ENCODE measurements at places on chromosomes 2 and 18. TPM values are rescaled to one million over a fixed set of nuclear protein-coding genes. Genes with fewer than 3 reads are reported as not detected.

The UGT1A9 gene
- not detected for total RNA-seq

The HNRNPLL gene
- total RNA-seq, result 45.2 TPM

The EVX2 gene
- total RNA-seq, result not detected

The RAB17 gene
- total RNA-seq, result 0.68 TPM

The CYP26B1 gene
- total RNA-seq, result 4.9 TPM

The CPLX4 gene
- total RNA-seq, result not detected

The LCT gene
- not detected for total RNA-seq

DNA sequence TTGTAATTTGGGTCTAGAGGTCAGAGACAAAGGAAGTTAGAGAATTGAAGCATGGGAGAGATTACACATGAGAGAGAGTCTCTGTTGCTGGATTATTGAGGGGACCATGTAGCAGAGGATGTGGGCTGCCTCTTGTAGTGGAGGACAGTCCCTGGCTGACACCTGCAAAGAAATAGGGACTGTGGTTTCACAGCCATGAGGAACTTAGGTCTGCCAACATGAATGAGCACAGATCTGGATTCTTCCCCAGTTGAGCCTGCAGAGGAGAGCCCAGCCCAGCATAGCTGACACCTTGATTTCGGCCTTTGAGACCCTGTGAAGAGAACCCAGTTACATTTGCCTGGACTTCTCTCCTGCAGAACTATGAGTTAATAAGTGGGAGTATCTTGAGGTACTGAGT lies 179.5 kb upstream of the TWIST2 start:
- H3K27ac ChIP-seq, result no peak overlapping the region
- H3K4me1 ChIP-seq, result no peaks in the 10 kb centered on the region
- no peak for DNase-seq
- H3K27me3 ChIP-seq, result peaks cover 26% of the 10 kb centered on the region
- H3K4me3 ChIP-seq, result no peak overlapping the region

GRCh38 chr18:45412577-45412976 lies 202.7 kb upstream of the SLC14A2 start:
- H3K4me1 ChIP-seq, result no peaks in the 10 kb centered on the region
- DNase-seq, result no peak

DNA sequence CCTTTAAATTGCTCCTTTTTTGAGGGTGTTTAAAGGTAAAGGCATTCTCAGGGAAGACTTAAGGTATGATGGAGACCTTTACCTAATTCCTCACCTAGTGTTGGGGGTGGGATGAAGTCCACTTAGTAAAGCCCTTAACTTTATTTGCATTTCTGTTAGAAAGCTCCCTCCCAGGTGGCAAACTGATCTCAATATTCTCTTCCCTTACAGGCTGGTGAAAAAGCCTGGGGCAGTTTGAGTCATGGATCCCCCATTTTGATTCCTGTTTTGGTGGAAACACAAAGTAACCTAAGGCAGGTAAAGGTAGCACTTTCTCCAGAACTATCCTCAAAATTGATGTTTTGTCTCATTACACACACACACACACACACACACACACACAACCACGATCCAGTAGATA lies 33.8 kb upstream of the HNRNPA3 start:
- no peak overlapping the region for H3K4me3 ChIP-seq
- no peaks in the 10 kb centered on the region for H3K36me3 ChIP-seq
- no peaks in the 10 kb centered on the region for H3K27me3 ChIP-seq
- no peak for DNase-seq
- peaks cover 7% of the 10 kb centered on the region for H3K4me1 ChIP-seq

DNA sequence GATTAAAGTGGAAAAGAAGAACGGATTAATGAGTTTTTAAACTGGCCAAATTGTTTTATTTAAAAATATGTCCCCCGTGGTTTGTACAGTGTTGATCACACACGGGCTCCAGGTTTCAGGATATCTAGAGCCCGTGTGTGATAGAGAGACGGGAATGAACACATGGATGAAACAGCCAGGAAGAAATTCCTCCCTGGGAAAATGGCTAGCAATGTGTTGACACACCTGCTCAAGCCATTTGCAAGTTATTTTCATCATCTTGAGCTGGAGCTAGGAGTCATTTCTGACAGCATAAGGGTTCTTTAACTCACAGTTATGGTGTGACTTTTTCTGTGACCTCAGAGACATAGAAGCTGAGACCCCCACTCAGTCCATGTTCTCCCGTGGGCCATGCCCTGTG lies 81.6 kb downstream of the LRRFIP1 start:
- no peak overlapping the region for H3K4me3 ChIP-seq
- no peak for DNase-seq
- peaks cover 6% of the 10 kb centered on the region for H3K36me3 ChIP-seq
- H3K4me1 ChIP-seq, result peaks cover 30% of the 10 kb centered on the region
- no peaks in the 10 kb centered on the region for H3K27me3 ChIP-seq
- H3K27ac ChIP-seq, result peak overlapping the region; percentile 4

GRCh38 chr2:224944707-224945547 lies 97.3 kb downstream of the DOCK10 start:
- H3K4me1 ChIP-seq, result peaks cover 57% of the 10 kb centered on the region
- no peak overlapping the region for H3K27ac ChIP-seq
- H3K4me3 ChIP-seq, result no peak overlapping the region
- H3K27me3 ChIP-seq, result no peaks in the 10 kb centered on the region

- H3K27me3 ChIP-seq, result no peaks in the 10 kb centered on the region
- H3K4me1 ChIP-seq, result peaks cover 14% of the 10 kb centered on the region
- DNase-seq, result no peak
These were observed 225.7 kb upstream of the ST6GAL2 start for GRCh38 chr2:107111623-107112022.

DNA sequence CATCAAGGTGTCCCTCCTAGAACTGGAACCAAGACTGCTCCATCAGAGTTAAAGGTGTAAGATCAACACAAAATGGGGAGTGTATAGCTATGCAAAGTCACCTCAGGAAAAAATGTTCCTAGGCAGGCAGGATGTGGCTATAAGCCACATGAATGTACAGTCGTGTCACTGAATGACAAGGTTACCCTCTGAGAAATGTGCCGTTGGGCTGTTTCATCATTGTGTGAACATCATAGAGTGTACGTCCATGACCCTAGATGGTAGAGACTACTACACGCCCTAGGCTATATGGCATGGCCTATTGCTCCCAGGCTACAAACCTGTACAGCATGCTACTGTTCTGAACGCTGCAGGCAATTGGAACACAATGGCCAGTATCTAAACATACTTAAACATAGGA lies 24.5 kb downstream of the TYMS start:
- H3K4me3 ChIP-seq, result no peak overlapping the region
- H3K27me3 ChIP-seq, result no peaks in the 10 kb centered on the region
- peaks cover 8% of the 10 kb centered on the region for H3K36me3 ChIP-seq
- DNase-seq, result no peak

DNA sequence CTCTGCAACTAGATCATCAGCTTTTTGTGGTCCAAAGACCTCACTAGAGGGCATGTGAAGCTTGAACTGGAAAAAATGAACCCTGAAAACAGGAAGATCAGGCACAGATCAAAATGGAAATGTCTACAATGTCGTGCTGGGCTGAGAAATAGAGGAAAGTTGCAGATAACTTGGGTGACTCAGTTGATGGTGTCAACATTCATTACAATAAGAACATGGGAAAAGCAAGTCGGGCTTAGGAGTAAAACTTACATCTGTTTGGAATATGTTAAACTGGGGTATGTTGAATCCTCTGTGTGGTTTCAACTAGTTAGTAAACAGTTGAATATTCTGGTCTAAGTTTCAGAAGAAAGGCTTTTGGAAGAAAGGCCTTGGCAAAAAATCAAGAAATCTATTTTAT lies 940.4 kb downstream of the ERBB4 start:
- no peak overlapping the region for H3K27ac ChIP-seq
- no peaks in the 10 kb centered on the region for H3K4me1 ChIP-seq
- H3K36me3 ChIP-seq, result no peaks in the 10 kb centered on the region
- no peaks in the 10 kb centered on the region for H3K27me3 ChIP-seq
- DNase-seq, result no peak

- peaks cover 19% of the 10 kb centered on the region for H3K36me3 ChIP-seq
- H3K4me3 ChIP-seq, result no peak overlapping the region
- peaks cover 22% of the 10 kb centered on the region for H3K4me1 ChIP-seq
- H3K27me3 ChIP-seq, result no peaks in the 10 kb centered on the region
These were observed 5.1 kb downstream of the C18orf32 start for GRCh38 chr18:49481907-49482306.

DNA sequence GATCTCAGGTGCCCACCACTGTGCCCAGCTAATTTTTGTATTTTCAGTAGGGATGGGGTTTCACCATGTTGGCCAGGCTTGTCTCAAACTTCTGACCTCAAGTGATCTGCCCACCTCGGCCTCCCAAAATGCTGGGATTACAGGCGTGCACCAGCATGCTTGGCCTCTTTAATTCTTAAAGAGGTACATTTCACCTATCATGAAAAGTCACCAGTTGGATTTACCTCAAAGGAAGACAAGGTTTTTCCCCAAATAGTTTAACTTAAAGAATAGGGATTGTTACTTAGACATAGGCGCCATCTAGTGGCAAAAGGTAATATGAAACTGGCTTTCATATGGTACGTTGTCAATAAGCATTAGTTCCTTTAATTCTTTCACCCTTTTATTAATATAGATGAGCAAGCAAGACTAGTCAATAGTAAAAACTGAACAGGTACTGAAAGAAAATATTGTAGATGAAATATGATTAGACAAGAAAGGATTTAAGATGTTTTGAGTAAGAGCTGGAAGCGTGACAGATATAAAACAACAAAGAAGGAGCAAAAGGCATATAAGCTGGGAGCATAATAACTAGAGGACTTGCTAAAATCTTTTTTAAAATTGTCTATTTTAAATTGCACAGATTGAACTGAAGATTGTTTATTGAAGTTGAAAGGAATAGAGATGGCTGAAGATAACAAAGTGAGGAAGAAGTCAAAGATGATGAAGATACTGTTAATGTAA lies 35.0 kb upstream of the PSMD14 start:
- H3K36me3 ChIP-seq, result no peaks in the 10 kb centered on the region
- DNase-seq, result no peak
- no peak overlapping the region for H3K4me3 ChIP-seq

DNA sequence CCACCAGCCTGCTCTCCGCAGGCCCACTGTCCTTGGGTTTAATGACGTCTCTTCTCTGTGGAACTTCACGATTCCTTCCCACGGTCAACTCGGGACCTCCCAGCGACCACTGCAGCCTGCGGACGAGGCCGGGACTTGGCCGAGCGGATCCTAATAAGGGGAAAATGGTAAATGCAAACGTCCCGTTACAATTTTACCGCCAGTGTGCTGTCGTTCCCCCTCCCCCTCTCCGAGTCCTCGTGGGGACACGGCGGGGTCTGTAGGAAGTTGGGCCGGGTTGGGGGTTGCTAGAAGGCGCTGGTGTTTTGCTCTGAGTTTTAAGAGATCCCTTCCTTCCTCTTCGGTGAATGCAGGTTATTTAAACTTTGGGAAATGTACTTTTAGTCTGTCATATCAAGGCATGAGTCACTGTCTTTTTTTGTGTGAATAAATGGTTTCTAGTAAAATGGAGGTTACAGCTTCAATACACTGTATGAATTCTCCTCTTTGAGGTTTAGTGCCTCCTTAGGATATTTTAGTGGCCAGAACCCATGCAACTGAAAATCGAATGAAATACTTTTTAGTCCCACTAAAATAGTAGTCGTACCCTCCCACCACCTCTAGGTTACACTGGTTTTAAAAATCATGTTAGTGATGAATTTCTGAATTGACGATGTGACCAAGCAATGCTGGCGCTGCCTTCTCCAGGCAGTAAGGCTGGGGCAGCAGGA lies 2.3 kb downstream of the HOXD11 start:
- no peak overlapping the region for H3K27ac ChIP-seq
- peaks cover 30% of the 10 kb centered on the region for H3K4me1 ChIP-seq
- peaks cover 3% of the 10 kb centered on the region for H3K36me3 ChIP-seq
- no peak overlapping the region for H3K4me3 ChIP-seq
- peaks cover 81% of the 10 kb centered on the region for H3K27me3 ChIP-seq
- no peak for DNase-seq

GRCh38 chr2:240871071-240871958 lies 2.7 kb downstream of the AGXT start:
- no peaks in the 10 kb centered on the region for H3K36me3 ChIP-seq
- H3K4me3 ChIP-seq, result no peak overlapping the region
- peak; percentile 82 for DNase-seq
- H3K27ac ChIP-seq, result no peak overlapping the region
- peaks cover 27% of the 10 kb centered on the region for H3K27me3 ChIP-seq
